ENCODE measurements at places on chromosomes 5 and 9. TPM values are rescaled to one million over a fixed set of nuclear protein-coding genes. Genes with fewer than 3 reads are reported as not detected.

DNA sequence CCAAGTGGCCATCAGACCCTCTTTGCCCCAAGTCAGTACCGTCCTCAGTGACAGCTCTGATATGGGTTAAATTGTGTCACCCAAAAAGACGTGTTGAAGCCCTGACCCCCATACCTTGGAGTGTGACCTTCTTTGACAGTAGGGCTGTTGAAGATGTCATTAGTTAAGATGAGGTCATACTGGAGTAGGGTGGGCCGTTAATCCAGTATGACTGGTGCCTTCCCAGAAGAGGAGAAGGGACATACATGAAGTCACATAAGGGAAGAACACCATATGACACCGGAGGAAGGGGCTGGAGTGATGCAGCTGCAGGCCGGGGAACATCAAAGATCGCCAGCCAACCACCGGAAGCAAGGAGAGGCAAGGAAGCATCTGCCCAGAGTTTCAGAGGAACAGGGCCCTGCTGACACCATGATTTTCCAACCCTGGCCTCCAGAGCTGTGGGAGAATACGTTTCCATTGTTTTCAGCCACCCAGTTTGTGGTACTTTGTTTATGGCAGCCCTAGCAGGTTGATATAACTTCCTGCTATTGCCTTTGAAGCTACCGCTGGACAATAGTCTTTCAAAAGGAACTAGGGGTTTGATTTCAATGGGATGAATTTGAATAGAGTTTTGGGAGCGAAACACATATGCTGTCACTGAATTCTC is 36.4 kb upstream of the CPEB4 start:
- DNase-seq, result no peak

GRCh38 chr9:129735546-129735945 is 17.3 kb downstream of the PTGES start:
- no peak for DNase-seq

GRCh38 chr5:112514111-112514510 is 95.0 kb upstream of the EPB41L4A start:
- DNase-seq, result no peak

NOXA1 gene
- total RNA-seq, result 0.52 TPM

GRCh38 chr5:136135536-136135935 is 2.9 kb downstream of the SMAD5 start:
- DNase-seq, result no peak

CPEB4 gene
- 10.5 TPM for total RNA-seq

Measured in activated CD8-positive, alpha-beta T cell treated with anti-CD3 and anti-CD28 coated beads, Interleukin-2, amount 10 ng/mL, durations not matched to agents 7 days and 5 days (primary cell).